Stimulated activated CD8-positive, alpha-beta memory T cell treated with anti-CD3 and anti-CD28 coated beads, Interleukin-15, amount 100 ng/mL, for 48 hours (primary cell): ENCODE measurements at places on chromosomes 3 and 15.

DNA sequence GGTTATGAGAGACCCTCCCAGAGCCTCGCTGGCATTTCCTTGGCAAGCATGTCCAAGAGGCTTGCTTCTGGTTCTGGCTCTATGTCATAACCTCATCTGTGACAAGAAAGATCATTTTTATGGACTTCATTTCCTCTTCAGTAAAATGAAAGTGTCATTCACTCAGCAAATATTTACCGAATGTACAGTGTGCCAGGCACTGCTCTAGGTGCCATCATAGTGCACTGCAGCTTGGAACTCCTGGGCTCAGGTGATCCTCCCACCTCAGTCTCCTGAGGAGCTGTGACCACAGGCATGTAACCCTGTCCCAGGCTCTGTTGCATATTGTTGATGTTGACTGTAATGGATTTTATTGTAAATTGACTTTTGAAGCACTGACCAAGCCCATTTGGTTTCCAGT, 18.7 kb upstream of the ITPKA start:
- no peak for DNase-seq

- DNase-seq: no peak
These were observed 3.1 kb downstream of the CPLX3 start for GRCh38 chr15:74829486-74829885.

DNA sequence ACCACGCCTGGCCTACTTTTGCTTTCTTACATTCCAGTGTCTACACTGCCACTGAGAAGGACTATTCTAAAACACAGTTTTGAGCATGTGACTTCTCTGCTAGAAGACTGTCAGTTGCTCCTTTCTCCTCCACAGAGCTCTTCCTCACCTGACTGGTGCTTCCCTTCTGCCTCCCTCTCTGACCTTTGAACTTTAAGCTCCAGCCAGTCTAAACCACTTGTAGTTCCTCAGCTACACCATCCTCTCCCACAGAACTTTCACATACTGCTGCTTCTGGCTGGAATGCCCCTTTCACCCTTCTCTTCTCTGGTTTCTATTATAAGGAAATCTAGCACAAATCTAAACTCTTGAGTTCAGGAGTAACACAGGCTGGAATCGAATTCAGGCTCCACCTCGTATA, 9.1 kb downstream of the NCEH1 start:
- DNase-seq: no peak

GRCh38 chr3:118810499-118811035, 224.1 kb downstream of the IGSF11 start:
- no peak for DNase-seq

DNA sequence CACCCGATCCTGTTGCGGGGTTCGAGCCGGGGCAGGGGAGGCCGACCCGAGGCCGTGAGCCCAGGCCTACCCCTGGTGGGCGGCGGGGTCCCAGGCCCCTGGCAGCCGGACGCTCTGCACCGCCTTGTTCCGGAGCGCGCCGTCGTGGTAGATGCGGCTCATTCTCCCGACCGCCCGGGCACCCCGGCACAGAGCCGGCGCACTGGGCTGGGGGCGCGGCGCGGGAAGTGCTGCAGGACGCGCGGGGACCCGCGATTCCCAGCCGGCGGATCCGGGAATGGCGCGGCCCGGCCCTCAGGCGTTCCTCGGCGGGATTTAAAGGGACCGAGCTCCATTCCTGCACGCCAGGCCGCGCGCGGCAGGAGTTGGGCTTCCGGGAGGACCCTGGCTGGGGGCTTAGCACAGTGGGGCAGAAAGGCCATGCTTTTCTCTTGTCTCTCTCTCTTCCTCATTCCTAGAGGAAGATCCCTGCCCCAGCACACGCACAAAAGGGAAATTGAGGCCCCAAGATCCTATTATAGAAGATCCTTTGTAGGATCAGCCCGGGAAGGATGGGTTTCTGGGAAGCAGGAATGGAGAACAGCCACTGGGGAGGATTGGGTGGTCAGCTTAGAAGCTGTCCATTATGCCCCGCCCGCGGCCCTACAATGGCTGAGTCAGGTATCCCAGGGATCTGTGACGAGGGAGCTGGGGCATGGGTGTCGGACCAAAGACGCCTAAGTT, at the start of gene ARPIN:
Gene ARPIN, minus strand, starts transcription at position 279 of the 723 bp plus-strand sequence. Its CDS starts 117 bp downstream, at position 162.
- no peak for DNase-seq

DNA sequence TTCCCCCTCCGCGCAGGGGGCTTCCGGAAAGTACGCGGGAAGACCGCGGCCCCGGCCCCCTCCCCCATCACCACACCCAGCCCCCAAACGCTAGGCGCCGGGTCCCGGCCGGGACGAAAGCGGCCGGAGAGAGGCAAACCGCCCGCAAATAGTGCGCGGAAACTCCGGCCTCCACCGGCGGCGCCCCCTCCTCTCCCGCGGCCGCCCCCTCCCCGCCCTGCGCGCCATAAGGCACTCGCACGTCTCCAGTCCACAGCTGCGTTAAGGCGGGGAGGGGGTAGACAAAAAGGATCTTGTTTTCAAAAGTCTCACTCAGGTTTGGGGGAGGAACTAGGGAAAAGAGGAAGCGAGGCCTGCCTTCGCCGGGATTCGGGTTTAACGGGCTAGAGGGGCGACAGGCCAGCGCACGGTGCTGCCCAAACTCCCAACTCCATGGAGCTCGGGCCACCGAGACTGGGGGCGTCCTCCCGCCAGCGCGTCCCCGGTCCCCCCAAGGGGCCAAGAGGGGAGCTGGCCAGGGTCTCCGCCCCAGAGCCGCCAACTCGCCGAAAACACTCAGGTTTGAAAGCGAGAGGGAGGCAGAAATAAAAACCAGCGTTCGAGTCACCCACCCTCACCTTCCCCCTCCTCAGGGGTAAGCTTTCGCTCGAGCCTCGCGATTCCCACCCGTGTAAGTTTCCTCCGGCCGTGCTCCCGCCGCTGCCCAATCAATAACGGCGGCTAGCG, 1.8 kb downstream of the ANP32A start:
- no peak for DNase-seq

- no peak for DNase-seq
These were observed 183.4 kb upstream of the TOPAZ1 start for GRCh38 chr3:44058022-44058867.

DNA sequence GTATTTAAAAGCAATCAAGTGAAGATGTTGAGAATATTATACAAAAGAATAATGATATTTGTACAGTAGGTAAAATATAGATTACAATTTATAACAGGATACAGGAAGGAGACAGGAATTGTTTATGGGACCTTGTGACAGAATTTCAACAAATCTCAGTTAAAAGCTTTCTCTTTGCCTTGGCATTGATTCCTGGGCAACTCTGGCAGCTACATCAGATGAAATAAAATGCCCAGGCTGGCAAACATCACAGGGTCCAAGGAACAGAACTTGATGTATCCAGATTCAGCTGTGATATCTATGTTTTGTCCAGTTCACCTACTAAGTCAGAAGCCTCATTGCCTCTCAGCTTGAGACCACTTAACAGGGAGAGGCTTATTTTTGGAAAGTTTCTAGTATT, 473.1 kb downstream of the MCTP2 start:
- DNase-seq: no peak
